Stimulated activated CD4-positive, alpha-beta T cell treated with anti-CD3 and anti-CD28 coated beads, Interleukin-15, amount 100 ng/mL, for 1 hour (primary cell): ENCODE measurements at places on chromosomes 12 and 14.
A peak's percentile ranks its signal among the peaks of the same experiment; 100 is the strongest.

GRCh38 chr14:34466691-34467090 lies 4.7 kb upstream of the SPTSSA start:
- no peak for DNase-seq

- no peak for DNase-seq
Measured at GRCh38 chr14:54814076-54814475, 88.5 kb downstream of the GCH1 start.

- no peak for DNase-seq
Measured at GRCh38 chr12:109163167-109163566, 46.8 kb downstream of the ACACB start.

DNA sequence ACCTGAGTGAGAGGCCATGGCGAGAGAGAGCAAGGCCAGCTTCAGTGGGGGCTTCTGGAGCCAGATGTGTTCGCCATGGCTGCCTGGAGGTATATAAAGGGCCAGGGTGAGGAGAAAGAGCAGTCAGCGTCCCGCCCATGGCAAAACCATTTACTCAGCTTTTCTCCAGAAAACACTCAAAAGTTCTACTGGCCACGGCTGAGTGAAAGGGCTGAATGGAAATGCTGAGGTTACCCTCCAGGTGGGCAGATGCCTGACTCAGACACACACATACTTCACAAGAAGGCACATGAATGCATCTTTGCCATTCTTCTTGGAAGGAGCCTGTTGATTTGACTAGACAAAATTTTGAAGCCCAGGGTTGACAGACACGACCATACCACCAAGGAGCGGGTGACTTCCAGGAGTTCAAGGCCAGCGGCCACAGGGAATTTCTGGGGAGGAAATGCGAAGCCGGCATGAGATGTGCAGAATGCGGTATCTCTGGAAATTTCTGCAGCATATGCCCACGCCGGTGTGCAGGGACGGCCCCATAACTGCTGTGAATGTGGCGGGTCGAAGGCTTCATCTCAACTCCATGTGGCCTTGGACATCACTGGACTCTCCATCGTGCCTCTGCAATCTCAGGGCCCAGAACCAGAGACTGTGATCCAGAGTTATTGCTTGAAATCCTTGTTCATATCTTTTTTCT lies at the start of gene IL31:
IL31 (minus strand) TSS at position 67 of the 691 bp plus-strand sequence; CDS start at position 18, 49 bp downstream.
- no peak for DNase-seq

DNA sequence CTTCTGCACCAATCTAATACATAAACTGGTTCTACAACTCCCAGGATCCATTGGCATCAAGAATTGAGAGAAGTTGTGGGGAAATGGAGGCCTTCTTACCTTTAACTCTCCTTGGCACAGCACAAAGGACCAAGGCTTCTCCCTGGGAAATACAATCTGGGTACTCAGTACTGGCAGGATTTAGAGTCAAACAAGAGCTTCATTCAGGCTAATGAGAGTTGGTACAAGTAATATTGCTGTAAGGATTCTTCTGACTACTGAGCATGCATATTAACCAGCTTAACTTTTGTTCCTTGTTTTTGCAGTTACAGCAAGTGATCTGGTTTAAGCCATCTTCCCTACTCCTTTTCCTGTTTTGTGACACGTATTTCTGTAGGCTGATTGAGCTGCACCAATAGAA lies 76.2 kb upstream of the FERMT2 start:
- DNase-seq = no peak

GRCh38 chr12:9673404-9674225 lies 4.1 kb downstream of the CLEC2D start:
- DNase-seq = no peak

DNA sequence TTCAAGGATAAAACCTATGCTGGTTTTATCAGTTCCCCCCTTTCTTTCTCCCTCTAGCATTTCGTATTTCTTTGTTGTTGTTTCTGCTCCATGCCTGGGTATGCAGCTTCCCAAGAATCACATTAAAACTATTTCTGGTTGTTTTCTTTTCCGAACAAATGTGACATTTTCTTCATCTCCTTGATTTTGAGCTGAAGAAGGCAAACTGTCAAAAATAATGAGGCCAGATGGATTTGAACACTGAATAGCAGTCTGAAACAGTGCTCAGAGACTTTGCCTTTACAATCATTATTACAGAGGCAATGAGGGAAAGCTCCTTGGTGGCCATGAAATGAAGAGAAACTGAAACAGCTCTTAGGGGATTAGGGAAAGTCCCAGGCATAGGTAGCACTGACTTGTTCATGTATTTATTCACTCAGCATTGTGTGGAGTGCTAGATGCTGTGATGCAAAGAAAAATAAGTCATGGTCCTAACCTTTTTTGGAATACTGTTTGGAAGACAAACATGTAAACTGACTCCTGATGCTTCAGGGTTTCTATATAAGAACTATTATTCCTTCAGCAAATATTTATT lies 319.5 kb downstream of the FUT8 start:
- no peak for DNase-seq

DNA sequence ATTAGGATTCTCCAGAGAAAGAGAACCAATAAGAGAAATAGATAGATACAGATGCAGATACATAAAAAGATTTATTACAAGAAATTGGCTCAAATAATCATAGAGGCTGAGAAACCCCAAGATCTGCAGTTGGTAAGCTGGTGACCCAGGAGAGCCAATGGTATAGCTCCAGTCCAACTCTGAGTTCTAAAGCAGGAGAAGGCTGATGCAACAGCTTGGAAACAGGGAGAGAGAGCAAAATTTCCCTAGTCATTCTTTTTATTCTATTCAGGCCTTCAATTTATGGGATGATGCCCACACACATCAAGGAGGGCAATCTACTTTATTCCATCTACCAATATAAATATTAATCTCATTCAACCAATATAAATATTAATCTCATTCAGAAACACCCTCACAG lies 218.2 kb downstream of the PRKD1 start:
- DNase-seq = no peak

DNA sequence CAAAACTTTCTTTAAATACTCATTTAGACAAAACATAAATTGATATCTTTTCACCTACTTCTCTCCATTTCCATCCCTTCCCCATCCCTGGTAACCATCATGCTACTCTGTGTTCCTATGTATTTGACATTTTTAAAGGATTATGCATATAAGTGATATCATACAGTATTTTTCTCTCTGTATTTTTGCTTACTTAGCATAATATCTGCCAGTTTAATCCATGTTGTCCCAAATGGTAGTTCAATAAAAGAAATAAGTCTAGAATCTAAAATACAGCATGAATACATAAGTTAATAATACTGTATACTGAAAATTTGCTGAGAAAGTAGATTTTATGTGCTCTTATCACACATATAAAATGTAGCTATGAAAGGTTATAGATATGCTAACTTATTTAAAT lies 190.3 kb upstream of the NAV3 start:
- no peak for DNase-seq

GRCh38 chr12:116717466-116718437 lies 20.1 kb downstream of the SPRING1 start:
- no peak for DNase-seq

DNA sequence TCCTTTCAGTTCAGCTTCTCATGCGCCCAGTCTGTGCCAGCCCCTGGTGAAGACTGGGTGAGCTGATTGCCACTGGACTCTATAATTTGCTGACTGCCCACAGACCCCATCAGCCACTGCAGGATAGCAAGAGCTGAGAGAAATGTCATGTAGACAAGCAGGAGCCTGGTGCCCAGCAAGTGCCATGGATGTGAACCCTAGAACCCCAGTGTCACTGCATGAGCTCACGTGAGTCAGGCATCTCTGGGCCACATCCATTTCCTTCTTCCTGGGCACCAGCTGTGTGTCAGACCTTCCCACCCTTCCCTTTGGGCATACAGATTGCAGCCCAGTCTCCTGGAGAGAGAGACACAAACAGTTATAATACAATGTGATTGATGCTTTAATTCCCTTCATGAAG lies 73.8 kb downstream of the NTF3 start:
- no peak for DNase-seq

- DNase-seq = no peak
Measured at GRCh38 chr12:11688831-11689230, 39.4 kb downstream of the ETV6 start.

- no peak for DNase-seq
Measured at GRCh38 chr12:12022306-12022936, 48.3 kb upstream of the BCL2L14 start.

DNA sequence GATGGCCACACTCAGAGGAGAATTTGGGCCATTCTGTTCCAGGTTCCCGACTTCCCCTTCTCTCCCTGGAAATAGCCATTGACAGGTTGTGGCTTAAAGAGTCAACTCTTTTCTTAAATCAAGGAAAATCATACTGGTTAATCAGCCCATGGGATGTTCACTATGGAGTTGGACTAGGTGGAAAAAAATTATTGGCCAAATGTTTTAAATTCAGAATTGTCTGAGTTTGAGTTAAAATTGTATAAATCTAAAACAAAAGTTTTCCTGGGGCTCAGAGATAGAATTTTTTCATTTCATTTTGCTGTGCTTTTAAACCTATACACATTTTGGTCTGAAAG lies 6.5 kb downstream of the ESRRB start:
- no peak for DNase-seq

DNA sequence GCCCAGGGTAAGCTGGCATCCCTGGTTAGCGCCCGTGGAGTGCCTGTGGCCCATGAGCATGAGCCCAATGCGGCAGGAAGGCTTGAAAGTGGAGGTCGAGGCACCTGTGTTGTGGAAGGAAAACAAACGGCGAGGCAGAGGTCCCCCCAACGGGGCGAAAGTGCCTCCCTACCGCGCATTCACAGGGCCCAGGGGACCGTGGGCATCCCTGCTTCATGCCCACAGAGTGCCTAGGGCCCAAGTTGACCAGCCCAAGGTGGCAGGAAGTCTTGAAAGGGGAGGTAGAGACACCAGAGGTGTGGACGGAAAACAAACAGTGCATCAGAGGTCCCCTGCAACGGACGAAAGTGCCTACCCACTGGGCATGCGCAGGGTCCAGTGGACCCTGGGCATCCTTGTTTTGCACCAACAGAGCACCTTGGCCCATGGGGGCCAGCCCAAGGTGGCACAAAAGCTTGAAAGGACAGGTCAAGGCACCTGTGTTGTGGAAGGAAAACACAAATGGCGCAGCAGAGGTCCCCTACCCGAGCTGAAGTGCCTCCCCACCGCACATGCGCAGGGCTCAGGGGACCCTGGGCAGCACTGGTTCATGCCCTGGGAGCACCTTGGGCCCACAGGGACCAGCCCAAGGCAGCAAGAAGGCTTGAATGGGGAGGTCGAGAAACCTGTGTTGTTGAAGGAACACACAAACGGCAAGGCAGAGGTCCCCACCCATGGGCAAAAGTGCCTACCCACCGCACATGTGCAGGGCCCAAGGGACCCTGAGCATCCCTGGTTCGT lies 377.5 kb downstream of the ALG10 start:
- peak; percentile 0 for DNase-seq
